ENCODE measurements at places on chromosomes 16 and 17.

- H3K27ac ChIP-seq, result no peak overlapping the region
- H3K36me3 ChIP-seq, result no peaks in the 10 kb centered on the region
- H3K4me1 ChIP-seq, result peaks cover 7% of the 10 kb centered on the region
- H3K4me3 ChIP-seq, result no peak overlapping the region
These were observed 9.6 kb upstream of the DLX4 start for GRCh38 chr17:49959183-49959935.

DNA sequence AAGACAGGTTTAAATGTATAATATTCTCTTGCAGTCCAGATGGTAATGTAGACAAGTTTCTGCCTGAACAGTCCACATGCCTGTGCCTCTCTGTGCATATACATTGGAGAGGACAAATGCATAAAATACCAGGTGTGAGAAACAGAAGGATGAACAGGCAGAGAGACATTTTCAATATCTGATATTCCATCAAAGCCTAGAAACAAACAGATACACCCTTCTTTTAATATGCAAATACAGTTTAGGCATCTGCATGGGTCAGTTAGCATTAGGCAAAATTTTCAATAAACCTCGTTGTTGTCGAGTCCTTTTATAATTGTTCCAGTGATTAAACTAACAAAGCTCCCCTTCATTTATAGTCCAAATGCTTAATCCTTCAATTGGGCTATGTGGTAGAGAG lies 897 bp downstream of the OMG start:
- no peaks in the 10 kb centered on the region for H3K4me1 ChIP-seq
- no peak overlapping the region for H3K4me3 ChIP-seq
- no peaks in the 10 kb centered on the region for H3K27me3 ChIP-seq
- peaks cover 6% of the 10 kb centered on the region for H3K36me3 ChIP-seq

DNA sequence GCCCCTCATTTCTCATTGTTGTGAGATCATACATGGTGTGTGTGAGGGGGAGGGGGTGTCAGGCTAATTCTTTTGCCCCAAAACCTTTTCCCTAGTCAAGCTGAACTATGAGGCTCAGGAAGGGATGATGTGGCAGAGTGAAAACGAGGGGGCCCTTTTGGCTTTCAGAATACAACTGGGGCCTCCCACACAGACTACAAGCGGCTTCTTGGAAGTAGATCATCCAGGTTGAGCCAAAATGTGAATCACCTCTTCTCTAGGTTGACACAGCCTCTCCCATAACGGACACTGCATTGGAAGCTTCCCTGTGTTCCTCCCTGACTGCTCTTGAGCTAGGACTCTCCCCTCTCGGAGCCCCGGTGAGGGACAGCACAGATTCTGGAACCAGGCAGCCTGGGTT lies 2.3 kb upstream of the ALKBH5 start:
- H3K36me3 ChIP-seq, result peaks cover 4% of the 10 kb centered on the region
- no peak overlapping the region for H3K27ac ChIP-seq
- no peaks in the 10 kb centered on the region for H3K27me3 ChIP-seq
- H3K4me3 ChIP-seq, result peak overlapping the region; percentile 89
- peaks cover 17% of the 10 kb centered on the region for H3K4me1 ChIP-seq
- no peak for DNase-seq

GRCh38 chr17:6366221-6366666 lies 68.7 kb downstream of the AIPL1 start:
- H3K4me3 ChIP-seq, result no peak overlapping the region
- no peaks in the 10 kb centered on the region for H3K36me3 ChIP-seq
- peak; percentile 77 for DNase-seq
- no peak overlapping the region for H3K27ac ChIP-seq
- no peaks in the 10 kb centered on the region for H3K4me1 ChIP-seq

DNA sequence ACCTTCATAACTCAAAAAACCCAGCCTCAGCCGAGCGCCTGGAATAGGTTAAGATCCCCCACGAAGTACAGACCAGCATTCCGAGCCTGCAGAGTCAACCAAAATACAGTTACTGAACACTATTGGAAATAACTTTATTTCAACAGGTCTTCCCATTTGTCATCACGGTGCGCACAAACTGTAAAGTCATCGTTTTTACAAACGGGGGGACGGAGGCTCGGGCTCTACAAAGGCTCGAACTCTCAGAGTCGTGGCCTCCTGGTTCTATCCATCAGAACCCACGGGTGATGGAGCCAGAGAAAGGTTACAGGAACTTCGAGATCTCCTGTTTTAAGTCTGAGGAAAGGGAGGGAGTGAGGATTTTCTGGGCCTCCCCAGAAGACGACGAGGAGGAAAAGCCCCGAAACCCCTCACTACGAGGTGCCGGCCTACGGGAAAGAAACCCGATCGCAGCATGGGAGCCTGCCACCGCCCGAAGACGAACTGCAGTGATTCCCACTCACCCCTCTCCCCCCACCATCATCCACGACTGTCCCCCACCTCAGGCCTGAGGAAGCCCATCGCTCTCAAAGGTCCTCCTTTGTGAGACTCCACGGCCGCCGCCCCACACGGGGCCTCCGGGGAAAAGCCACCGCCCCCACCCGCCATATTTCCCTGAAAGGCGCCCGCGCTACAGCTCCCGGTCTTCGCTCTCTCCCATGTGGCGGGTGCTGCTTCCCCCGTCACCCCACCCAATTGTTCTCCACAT lies 917 bp downstream of the YWHAE start:
- peak overlapping the region; percentile 85 for H3K4me3 ChIP-seq
- peak overlapping the region; percentile 96 for H3K27ac ChIP-seq
- H3K27me3 ChIP-seq, result no peaks in the 10 kb centered on the region

- H3K36me3 ChIP-seq, result no peaks in the 10 kb centered on the region
- no peak overlapping the region for H3K27ac ChIP-seq
- peaks cover 4% of the 10 kb centered on the region for H3K4me1 ChIP-seq
- no peak overlapping the region for H3K4me3 ChIP-seq
- H3K27me3 ChIP-seq, result peaks cover 72% of the 10 kb centered on the region
- no peak for DNase-seq
These were observed 6.5 kb downstream of the MAPT start for GRCh38 chr17:45900723-45901415.

DNA sequence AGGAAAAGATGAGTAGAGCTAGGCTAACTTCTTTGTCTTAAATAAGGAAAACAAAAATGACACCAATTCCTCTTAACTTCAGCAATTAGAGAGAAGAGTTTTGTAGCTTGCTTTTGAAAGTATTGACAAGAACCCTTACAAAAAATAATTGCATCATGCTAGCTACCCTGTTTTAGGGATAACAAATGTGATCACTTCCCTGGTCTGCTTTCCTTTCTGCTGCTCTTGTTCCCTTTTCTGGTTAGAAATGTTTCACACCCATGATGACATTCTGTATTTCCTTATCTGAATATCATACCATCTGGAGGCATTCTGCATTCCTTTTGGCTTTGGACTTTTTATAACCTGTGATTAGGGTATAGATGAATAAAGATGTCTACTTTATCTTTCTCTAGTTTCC lies 9.9 kb upstream of the SMIM36 start:
- H3K4me1 ChIP-seq, result no peaks in the 10 kb centered on the region
- peaks cover 22% of the 10 kb centered on the region for H3K27me3 ChIP-seq
- H3K27ac ChIP-seq, result no peak overlapping the region
- no peak for DNase-seq

DNA sequence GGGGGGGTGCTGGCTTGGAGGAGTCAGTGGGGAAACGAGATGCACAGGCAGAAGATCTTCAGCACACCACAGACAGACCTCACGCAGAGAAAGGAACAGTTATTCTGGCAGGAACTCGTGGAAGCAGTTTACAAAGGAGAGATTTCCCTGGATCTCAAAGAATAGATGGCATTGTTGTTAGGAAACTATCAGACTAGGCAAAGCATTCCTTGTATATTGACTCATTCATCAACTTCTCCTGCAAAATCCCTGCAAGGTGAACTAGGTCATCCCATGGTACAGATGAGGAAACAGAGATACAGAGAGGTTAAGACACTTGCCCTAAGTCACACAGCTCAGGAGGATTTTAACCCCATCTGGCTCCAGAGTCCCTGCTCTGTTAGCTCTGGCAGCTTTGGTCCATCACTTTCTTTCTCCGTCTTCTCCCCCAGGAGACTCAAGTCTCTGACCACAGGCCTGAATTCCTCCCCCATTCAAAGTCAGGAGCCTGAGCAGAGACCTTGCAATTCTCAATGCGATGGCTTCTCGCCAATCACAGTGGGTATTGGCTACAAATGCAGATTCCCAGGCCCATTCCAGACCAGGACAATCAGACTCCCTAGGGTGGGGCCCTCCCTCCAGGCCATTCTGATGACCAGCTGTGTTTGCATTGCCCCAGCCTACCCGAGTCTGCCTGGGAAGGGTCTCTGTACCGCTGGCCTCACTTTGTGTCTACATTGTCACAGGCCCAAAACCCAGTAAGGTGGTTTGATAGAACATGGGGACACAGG lies 56.4 kb downstream of the LITAF start:
- peaks cover 8% of the 10 kb centered on the region for H3K4me1 ChIP-seq
- no peak for DNase-seq
- H3K27ac ChIP-seq, result no peak overlapping the region
- H3K27me3 ChIP-seq, result peaks cover 20% of the 10 kb centered on the region

GRCh38 chr16:1037394-1038257 lies 34.9 kb upstream of the SSTR5 start:
- H3K27ac ChIP-seq, result no peak overlapping the region
- H3K36me3 ChIP-seq, result no peaks in the 10 kb centered on the region
- peaks cover 43% of the 10 kb centered on the region for H3K27me3 ChIP-seq
- no peak for DNase-seq
- H3K4me3 ChIP-seq, result no peak overlapping the region
- peaks cover 7% of the 10 kb centered on the region for H3K4me1 ChIP-seq

DNA sequence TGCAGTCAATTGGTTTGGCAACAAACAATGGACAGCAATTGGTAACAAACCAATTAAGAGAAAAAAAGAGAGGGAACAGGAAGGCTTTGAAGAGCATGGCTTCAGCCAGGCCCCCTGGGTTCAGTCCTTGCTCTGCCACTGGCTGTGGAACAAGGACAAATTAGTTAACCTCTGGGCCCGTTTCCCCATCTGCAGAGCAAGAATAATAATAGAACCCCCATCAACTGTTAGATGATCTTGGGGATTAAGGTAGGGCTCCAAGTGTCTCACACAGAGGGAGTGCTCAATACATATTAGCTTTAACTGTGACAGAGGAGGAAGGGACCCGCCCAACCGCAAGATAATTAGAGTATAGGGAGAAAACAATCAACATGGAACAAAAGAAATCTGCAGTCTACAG lies 55.2 kb downstream of the PECAM1 start:
- H3K27ac ChIP-seq, result no peak overlapping the region
- no peak overlapping the region for H3K4me3 ChIP-seq
- DNase-seq, result no peak
- no peaks in the 10 kb centered on the region for H3K27me3 ChIP-seq
- no peaks in the 10 kb centered on the region for H3K4me1 ChIP-seq

DNA sequence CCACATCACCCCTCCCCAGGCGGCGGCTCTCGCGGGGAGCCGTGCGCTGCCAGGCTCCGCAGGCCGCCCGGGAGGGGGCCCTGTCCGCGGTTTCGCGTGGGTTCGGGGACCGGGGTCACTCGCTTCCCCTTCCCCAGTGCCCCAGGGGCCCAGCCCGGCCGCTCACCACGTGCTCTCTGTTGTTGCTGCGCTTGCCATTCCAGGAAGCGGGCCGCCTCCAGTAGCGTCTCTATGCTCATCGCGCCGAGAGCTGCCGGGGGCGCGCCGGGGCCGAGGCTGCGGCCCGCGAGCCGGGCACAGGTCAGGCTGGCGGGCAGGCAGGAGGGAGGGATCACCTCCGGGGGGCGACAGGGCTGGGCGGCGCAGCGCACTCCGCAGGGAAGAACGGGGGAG lies 390 bp downstream of the MNT start:
- H3K4me1 ChIP-seq, result peaks cover 44% of the 10 kb centered on the region
- no peaks in the 10 kb centered on the region for H3K27me3 ChIP-seq
- H3K4me3 ChIP-seq, result peak overlapping the region; percentile 72
- peak overlapping the region; percentile 81 for H3K27ac ChIP-seq
- peaks cover 5% of the 10 kb centered on the region for H3K36me3 ChIP-seq
- DNase-seq, result peak; percentile 70

- H3K27ac ChIP-seq, result no peak overlapping the region
- H3K36me3 ChIP-seq, result no peaks in the 10 kb centered on the region
- DNase-seq, result peak; percentile 64
- no peak overlapping the region for H3K4me3 ChIP-seq
These were observed 370.1 kb downstream of the ZFHX3 start for GRCh38 chr16:72677662-72678447.

GRCh38 chr17:8556074-8556473 lies 74.5 kb downstream of the MYH10 start:
- no peaks in the 10 kb centered on the region for H3K4me1 ChIP-seq
- H3K36me3 ChIP-seq, result peaks cover 4% of the 10 kb centered on the region
- H3K4me3 ChIP-seq, result no peak overlapping the region
- no peaks in the 10 kb centered on the region for H3K27me3 ChIP-seq

- no peaks in the 10 kb centered on the region for H3K27me3 ChIP-seq
- DNase-seq, result peak; percentile 27
- no peaks in the 10 kb centered on the region for H3K36me3 ChIP-seq
- peak overlapping the region; percentile 93 for H3K4me3 ChIP-seq
These were observed 17.4 kb upstream of the ERN1 start for GRCh38 chr17:64147110-64148016.

DNA sequence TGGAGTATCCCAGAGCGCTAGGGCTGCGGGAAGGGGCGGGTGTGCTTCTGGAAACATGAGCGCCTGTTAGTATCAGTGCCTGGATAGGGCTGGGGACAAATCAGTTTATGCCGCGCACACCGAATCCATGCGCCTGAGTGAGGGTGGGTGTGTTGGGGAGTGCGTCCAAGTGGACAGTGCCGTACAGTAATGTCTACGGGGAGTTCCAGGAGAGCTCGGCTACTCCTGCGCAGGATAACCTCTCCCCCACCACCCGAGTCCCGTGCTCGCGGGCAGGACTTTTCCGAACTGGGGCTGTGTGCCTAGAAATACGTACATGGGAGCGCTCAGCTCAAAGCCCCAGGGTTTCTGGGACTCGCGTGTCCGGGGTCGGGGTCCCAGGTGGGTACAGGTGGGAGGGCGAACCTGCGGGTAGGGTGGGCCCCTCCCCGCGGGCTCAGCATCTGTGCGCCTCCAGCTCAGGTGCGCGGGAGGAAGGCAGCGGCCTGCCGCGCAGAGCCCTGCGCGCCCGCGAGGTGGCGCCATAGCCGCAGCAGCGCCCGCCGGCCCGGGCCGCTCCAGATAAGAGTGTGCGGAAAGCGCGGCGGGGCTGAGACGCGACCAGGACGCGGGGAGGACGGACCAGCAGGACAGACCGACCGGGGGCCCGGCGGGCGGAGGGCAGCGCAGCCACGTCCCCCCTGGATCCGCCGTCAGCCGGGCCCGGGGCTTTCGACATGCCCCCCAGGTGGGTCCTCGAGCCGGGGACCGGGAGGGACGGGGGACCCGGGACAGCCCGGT lies at the start of gene HIC1:
TSS of gene HIC1 (plus strand) at position 592 of the 780 bp plus-strand sequence. CDS start 1,588 bp downstream, outside the sequence.
- DNase-seq, result peak; percentile 80
- no peaks in the 10 kb centered on the region for H3K27me3 ChIP-seq
- H3K4me1 ChIP-seq, result peaks cover 40% of the 10 kb centered on the region
- peak within 1 kb of the TSS; percentile 80 for H3K4me3 ChIP-seq
- H3K27ac ChIP-seq, result no peak within 1 kb of the TSS
